ENCODE measurements at places on chromosomes 1 and 21. TPM values are rescaled to one million over a fixed set of nuclear protein-coding genes. Genes with fewer than 3 reads are reported as not detected.

RAB13 gene
- total RNA-seq, result 33.1 TPM

RHD gene
- not detected for total RNA-seq

LRRC38 gene
- total RNA-seq, result not detected

GNG12 gene
- 315 TPM for total RNA-seq

PROK1 gene
- not detected for total RNA-seq

VWA1 gene
- 1.4 TPM for total RNA-seq

ALX3 gene
- total RNA-seq, result not detected

ATAD3A gene
- total RNA-seq, result 45.8 TPM

CD1E gene
- total RNA-seq, result not detected

CYP4A11 gene
- not detected for total RNA-seq

GJC2 gene
- 0.54 TPM for total RNA-seq

FCRLB gene
- 14.5 TPM for total RNA-seq

OTUD3 gene
- total RNA-seq, result 4.8 TPM

FCRL6 gene
- total RNA-seq, result not detected

CHAF1B gene
- 3.0 TPM for total RNA-seq

XCL2 gene
- total RNA-seq, result not detected

SLAMF7 gene
- total RNA-seq, result not detected

RSPH1 gene
- 0.32 TPM for total RNA-seq

PRR9 gene
- not detected for total RNA-seq

KRTAP11-1 gene
- not detected for total RNA-seq

CACHD1 gene
- 5.6 TPM for total RNA-seq

PALMD gene
- total RNA-seq, result not detected

PADI1 gene
- total RNA-seq, result not detected

CFAP141 gene
- total RNA-seq, result not detected
